ENCODE measurements at places on chromosomes 4 and X.

DNA sequence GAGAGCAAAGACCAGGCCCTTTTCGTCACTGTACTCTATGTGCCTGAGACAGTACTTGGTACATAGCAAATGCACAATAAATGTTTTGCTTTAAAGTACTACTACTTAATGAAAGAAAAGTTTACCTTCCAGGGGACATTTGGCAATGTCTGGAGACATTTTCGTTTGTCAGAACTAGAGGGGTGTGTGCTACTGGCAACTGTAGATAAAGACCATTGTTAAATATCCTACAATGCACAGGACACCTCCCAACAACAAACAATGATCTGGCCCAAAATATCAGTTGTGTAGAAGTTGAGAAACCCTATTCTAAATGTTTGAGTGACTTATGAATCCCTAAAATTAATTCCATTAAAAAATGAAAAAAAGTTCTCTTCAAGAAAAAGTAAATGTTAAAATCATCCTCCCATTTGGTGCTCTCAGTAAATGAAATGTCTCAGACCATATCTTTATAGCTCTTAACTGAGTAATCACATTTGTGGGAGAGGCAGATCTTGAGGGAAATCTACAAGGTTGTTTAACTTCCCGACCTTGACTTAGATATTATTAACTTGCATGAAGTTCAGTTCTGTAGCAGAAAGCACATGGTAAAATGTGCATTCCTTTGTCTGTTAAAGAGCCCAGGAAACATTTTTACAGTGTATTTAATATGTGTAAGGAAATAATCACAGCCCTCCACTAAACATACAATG is 18.5 kb downstream of the EGFL6 start:
- no peak for DNase-seq

DNA sequence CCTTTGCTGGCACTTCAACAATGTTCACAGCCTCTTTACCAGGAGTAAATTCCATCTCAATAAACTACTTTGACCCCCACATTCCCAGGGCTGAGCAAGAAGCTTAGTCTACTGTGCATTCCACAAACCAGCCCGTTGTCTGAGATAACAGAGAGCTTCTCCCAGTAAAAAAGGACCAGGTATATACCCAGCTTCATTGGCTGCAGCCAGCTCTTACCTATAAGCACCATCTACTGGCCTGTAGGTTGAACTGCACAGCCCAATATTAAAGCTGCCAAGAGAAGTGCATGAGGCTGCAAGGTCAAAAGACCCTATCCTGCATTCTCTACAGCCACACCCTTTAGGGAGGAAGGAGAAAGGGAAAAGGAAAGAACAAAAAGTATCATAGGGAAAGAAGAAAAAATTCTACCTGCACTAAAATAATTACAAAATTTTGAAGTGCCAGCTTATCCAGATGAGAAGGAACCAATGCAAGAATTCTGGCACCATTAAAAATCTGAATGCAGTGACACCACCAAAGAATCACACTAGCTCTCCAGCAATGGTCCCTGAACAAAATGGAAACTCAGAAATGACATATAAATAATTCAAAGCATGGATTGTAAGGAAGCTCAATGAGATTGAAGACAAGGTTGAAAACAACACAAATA is 45.7 kb upstream of the INTU start:
- no peak for DNase-seq

GRCh38 chr4:141246243-141246642 is 25.5 kb downstream of the ZNF330 start:
- DNase-seq, result no peak

DNA sequence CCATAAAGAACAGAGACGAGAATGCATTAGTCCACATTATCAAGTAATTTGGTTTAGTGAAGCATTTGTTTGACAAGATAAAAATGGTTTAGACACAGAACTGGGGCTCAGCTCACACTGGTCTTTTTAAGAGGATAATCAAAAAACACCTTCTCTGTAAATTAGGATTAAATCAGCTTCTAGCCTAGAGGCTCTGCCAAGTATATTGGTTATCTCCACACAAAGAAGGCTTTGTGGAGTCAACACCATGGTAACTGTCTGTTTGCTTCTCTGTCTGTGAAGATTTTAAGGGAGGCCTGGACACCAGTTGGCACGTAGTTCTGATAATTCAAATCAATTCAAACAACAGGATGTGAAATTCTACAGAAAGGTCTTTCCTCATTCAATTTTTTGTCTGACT is 687.0 kb downstream of the DMD start:
- no peak for DNase-seq

- no peak for DNase-seq
These were observed 443.9 kb downstream of the INPP4B start for GRCh38 chr4:142402156-142402555.

DNA sequence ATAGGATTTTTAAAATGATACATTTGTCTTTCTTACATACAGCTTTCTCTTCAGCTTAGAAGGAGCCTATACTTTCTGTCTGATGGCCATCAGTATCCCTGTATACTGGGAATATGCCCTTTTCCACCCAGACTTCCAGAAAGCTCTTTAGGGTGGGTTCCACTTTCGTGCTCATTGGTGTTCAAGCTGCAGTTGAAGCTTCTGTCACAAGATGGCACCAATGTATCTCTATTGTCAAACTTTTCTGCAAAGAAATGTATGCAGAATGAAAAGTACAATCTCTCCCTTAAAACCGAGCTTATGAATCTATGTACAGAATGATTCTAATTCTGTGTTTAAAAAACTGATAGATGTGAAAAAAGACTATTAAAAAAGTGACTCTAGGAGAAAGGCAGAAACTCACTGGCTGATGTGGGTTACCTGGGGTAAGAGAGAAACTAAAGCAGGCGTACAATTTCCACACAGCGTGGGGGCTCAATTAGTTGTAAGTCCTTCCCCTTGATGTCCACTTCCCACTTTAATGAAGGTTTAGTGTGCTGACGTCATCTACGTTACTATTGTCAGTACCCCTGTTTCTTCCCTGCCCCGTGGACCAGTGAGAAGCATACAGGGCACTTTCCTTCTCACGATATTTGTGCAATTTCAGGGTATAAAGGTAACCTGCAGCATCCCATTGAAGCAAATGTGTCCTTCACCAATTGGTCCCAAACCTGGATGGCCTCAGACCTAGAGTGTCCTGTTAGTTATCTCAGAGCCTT is 57.3 kb upstream of the TCEAL2 start:
- no peak for DNase-seq

DNA sequence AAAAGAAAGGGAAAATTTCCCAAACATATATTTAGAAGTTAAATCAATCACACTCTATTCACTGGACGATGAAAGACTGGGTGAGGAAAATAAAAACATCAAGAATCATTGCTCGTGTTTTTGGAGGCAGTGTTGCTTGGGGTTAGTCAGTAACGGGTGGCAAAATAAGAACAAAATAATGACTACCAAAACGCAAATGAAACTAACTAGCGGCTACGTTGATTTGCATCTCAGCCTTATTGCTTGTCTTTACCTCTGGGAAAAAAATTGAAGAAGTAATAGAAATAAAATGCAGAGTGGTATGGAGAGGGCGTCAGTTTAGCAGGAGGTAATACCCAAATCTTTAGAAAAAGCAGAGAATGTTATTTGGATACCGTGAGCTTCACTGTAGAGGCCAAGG is 86.4 kb upstream of the SORBS2 start:
- DNase-seq, result no peak

GRCh38 chr4:143921181-143921580 is 15.8 kb upstream of the GYPE start:
- no peak for DNase-seq

DNA sequence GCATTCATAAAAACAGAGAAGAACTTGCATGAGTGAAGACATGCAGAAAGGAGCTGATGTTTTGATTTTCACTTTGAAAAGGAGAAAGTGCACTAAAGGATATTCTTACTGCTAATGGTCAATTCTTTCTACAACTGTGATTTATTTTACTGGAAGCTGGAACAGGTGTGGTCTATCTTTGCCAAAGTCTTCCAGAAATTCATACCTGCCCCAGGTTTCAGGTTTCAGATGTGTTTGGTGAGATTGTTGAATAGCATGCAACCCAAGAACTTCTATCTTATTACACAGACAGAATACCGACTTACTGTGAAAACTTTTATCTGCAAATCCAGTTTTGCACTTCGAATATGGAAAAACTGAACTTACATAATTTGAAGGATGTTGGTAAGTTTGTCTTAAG is 388.3 kb downstream of the PDGFC start:
- no peak for DNase-seq

- DNase-seq, result no peak
These were observed 25.2 kb upstream of the SLC25A6 start for GRCh38 chrX:1416965-1417760.

DNA sequence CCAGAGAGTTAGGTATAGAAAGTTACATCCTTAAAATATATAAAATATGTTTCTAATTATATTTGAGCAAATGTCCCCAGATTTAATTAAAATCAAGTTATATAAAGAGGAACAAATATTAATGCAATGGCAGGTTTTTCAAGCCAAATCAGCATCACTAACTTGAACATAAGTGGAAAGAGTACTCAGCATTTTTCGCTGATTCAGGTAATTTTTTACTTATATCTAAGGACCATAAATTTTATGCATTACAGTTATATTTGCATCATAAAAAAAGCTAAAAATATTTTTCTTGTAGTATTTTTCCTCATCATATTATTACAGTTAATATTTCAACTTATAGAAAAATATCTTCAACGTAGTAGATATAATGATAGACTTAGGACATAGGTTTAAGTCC is 1047.4 kb downstream of the FAM133A start:
- DNase-seq, result no peak

- no peak for DNase-seq
These were observed 3.2 kb upstream of the XKRX start for GRCh38 chrX:100931925-100932285.

- no peak for DNase-seq
These were observed 248.2 kb downstream of the PARM1 start for GRCh38 chr4:75180790-75181776.

DNA sequence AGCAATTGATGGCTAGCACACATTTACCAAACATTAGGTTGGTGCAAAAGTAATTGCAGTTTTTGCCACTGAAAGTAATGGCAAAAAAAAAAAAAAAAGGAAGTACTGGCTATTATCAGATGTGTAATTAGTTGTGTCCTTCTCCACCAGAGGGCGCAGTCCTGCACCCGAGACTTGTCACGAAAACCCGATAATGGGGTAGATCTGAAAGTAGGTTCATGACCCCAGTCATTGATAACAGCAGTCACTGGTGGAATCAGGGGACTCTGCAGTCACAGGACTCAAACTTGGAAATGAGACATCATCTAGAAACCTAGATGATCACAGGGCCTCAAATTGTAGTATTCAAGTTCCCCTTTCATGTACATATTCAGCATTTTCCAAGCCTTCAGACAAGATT is 13.1 kb upstream of the ACOT9 start:
- DNase-seq, result peak; percentile 45

GRCh38 chr4:149531861-149532260 is 283.8 kb downstream of the IQCM start:
- no peak for DNase-seq

DNA sequence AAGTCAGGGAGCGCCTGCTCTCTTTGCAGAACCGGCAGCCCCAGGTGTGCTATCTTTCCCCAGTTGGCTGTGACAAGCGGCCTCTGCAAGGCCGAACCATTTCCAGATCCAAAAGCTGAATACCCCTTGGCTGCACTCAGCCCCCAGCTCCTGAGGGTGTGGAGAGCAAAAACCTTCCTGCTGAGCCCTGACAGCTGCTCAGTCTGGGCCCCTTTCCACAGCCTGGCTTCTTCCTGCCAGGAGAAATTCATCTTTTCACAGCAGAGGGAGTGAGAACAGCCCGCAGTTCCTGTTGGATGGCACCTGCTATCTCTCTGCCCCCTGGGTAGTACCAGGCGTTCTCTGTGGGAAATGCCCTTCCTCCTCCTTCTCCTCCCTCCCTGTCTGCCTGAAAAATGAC is 78.4 kb downstream of the DRD5 start:
- no peak for DNase-seq

DNA sequence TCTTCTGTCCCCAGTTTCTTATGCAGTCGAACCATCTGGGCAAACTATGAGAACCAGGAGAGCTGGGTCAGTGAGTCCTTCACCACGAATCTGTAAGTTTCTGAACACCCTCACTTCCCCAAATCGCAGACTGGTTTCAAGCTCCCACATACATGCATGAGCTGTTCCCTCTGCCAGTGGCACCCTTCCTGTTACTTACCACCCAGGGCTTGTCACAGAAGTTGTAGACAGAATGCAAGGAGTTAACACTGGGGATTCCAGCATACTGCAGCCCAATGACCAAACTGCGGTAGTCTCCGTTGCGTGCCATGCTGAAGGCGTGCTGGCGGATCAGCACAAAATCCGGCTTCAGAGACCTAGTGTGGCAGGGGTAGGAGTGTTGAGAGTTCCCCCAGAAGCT is 14.6 kb downstream of the SYN1 start:
- no peak for DNase-seq

DNA sequence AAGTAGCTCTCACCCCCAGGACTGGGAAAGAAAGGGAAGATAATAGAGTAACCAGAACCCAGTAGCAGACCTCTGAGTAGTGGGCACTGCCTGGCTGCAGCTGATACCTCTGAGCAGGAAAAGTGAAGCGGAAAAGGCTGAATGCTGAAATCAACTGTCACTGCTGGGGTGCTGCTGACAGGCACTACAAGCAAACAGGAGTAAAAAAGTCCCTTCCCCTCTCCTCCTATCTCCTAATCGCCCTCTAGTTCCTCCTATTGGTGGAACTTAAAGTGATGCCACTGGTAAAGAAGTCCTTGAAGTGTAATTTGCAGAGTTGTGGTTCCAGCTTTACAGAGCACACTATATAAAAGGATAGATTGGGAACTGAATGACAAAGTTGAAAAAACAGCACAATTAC is 32.8 kb upstream of the GLRB start:
- no peak for DNase-seq

DNA sequence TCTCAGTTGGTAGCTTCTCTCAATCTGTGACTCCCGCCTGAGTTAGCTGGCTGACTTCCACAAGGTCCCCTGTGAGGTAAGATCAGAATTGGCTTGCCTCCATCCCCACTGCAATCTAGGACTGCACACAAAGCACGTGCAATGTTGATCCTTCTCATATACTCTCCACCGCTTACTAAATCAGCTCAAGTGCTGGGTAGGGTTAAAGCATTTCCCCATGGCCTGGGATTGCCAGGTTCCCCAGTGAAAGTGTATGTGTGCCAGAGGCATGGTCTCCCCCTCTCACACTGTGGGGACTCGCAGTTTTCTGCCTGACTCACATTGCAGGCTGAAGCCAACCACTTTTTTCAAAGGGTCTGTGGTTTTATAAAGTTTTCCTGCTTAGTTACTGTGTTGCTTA is 886.9 kb downstream of the FAM133A start:
- no peak for DNase-seq

GRCh38 chrX:275476-275966 is 5.7 kb upstream of the PLCXD1 start:
- no peak for DNase-seq

DNA sequence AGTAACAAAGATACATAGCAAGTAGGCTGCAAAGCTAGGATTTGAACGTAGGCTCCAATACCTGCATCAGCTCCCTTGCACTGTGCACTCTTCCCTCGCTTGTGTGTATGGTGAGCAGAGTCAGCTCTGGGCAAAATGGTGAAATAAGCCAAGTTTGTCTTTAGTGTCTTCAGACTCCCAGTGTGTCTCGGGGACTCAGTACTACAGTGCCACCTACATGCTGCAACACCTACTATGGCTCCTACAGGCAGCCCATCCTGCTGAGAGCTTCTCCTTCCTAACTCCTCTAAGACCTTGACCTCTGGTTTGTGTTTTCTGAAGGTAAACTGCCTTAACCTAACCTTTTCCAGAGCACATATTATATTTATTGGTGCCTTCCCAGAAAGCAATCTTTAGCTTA is 42.5 kb downstream of the RTL9 start:
- no peak for DNase-seq

GRCh38 chr4:67522230-67522629 is 23.1 kb downstream of the CENPC start:
- DNase-seq, result no peak

GRCh38 chrX:51899741-51900140 is 6.3 kb downstream of the MAGED1 start:
- no peak for DNase-seq
